Adrenal gland (tissue), 19 donors: ENCODE measurements at places on chromosomes 16 and 17. TPM values are rescaled to one million over a fixed set of nuclear protein-coding genes. Genes with fewer than 3 reads are reported as not detected.
A peak's percentile ranks its signal among the peaks of the same experiment; 100 is the strongest.

- H3K27me3 ChIP-seq, result no peaks in the 10 kb centered on the region
- H3K4me1 ChIP-seq, result peaks cover 9% of the 10 kb centered on the region
- no peak overlapping the region for H3K4me3 ChIP-seq
- H3K27ac ChIP-seq, result no peak overlapping the region
- H3K36me3 ChIP-seq, result no peaks in the 10 kb centered on the region
- peak; percentile 36 for DNase-seq
Measured at GRCh38 chr17:39014044-39014794, 47.0 kb upstream of the FBXO47 start.

DNA sequence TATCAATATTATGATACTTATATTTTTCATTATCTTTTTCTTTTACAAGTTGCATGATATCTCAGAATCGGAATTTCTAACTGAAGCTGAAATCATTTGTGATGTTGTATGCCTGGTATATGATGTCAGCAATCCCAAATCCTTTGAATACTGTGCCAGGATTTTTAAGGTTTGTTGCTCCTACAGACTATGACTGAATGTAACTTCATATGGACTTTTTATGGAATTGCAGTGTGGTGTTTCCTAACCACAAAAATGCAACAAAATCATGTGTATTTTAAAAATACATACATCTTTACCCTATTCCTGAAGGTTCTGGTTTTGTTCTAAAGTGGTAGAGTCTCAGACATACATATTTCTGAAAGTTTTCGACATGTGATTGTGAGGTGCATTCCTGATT lies 58.8 kb upstream of the RHBDL3 start:
- DNase-seq, result no peak
- peaks cover 48% of the 10 kb centered on the region for H3K36me3 ChIP-seq
- H3K4me3 ChIP-seq, result no peak overlapping the region
- no peak overlapping the region for H3K27ac ChIP-seq
- H3K4me1 ChIP-seq, result no peaks in the 10 kb centered on the region
- no peaks in the 10 kb centered on the region for H3K27me3 ChIP-seq

- no peak overlapping the region for H3K4me3 ChIP-seq
- DNase-seq, result no peak
- H3K36me3 ChIP-seq, result no peaks in the 10 kb centered on the region
- H3K27me3 ChIP-seq, result no peaks in the 10 kb centered on the region
- peaks cover 9% of the 10 kb centered on the region for H3K4me1 ChIP-seq
Measured at GRCh38 chr17:39339272-39339671, 62.2 kb downstream of the FBXL20 start.

GRCh38 chr17:45223539-45224528 lies 2.1 kb downstream of the FMNL1 start:
- H3K27me3 ChIP-seq, result no peaks in the 10 kb centered on the region
- no peaks in the 10 kb centered on the region for H3K36me3 ChIP-seq
- no peak overlapping the region for H3K27ac ChIP-seq
- no peak overlapping the region for H3K4me3 ChIP-seq

DNA sequence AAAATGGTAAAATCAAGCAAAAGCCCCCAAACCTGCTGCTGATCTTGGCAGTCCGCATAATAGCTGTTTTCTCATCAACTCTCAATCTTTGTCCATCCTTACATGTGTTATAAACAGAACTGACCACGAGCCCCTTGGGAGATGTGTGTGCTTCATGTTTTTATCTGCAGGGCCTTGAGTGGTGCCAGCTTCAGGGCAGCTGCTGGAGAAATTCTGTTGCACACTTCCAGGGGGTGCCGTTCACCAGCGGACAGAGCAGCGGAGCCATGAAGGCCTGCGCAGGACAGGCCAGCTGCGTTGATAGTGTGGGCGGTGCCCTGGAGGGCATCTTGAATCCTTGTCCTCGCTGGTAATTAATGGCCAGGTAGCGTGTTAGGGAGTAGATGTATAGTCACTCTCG lies 20.1 kb downstream of the MPRIP start:
- H3K36me3 ChIP-seq, result peaks cover 6% of the 10 kb centered on the region
- no peaks in the 10 kb centered on the region for H3K27me3 ChIP-seq
- peaks cover 51% of the 10 kb centered on the region for H3K4me1 ChIP-seq
- H3K4me3 ChIP-seq, result no peak overlapping the region

DNA sequence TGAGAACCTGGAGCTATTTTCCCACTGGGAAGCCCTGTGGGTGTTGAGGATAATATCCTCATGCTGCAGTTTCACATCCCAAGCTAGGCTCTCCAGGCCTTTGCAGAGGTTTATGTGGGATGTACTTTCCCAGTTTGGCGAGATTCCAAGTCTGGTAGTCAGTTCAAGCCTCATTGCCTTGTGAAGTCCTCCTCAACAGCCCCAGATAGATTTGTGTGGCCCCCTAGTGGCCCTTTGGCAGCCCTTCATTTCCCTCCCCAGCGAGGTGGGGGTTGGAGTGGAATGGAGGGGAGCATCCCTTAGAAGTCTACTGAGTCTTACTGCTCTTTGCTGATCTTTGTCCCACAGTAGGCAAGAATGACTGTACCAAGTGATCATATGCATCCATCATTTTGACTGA lies 137.9 kb downstream of the CDH11 start:
- H3K4me3 ChIP-seq, result no peak overlapping the region
- peak; percentile 30 for DNase-seq
- H3K27ac ChIP-seq, result no peak overlapping the region
- no peaks in the 10 kb centered on the region for H3K27me3 ChIP-seq
- H3K36me3 ChIP-seq, result no peaks in the 10 kb centered on the region
- no peaks in the 10 kb centered on the region for H3K4me1 ChIP-seq

DNA sequence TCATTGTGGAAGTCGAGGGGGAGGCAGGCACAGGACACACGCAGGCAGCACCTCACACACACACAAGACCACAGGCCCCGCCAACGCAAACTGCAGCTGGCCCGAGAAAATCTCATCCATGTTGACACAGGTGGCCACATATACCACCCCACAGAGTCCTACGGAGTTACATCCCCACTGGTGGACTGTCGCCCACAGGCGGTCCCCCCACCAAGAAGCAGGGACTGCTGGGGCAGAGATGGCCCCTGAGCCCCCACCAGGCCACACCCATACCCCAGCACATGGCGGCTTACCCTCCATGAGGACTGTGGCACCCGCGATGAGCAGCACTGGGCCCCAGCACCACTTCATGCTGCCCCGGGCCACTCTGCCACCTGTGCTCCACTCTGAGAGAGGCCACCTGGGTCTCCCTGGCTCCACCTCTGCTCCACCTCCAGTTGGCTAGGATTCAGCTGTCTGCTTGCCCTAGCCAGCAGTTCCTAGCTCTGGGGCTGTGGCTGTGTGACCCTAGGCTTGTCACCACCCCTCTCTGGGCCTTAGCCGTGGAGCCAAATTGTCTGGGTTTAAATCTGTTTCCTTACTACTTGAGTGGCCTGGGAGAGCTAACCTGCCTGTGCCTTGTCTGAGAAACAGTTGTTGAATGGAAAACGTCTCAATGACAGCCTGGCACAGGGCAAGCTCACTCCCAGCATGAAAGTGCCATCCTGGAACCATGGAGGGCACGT lies at the start of gene PRSS53:
PRSS53 (minus strand) TSS at position 485 of the 725 bp plus-strand sequence; CDS start at position 351, 134 bp downstream.
- no peak within 1 kb of the TSS for H3K4me3 ChIP-seq
- DNase-seq, result no peak
- H3K4me1 ChIP-seq, result peaks cover 8% of the 10 kb centered on the region
- no peaks in the 10 kb centered on the region for H3K27me3 ChIP-seq
- no peak within 1 kb of the TSS for H3K27ac ChIP-seq
- H3K36me3 ChIP-seq, result peaks cover 14% of the 10 kb centered on the region

DNA sequence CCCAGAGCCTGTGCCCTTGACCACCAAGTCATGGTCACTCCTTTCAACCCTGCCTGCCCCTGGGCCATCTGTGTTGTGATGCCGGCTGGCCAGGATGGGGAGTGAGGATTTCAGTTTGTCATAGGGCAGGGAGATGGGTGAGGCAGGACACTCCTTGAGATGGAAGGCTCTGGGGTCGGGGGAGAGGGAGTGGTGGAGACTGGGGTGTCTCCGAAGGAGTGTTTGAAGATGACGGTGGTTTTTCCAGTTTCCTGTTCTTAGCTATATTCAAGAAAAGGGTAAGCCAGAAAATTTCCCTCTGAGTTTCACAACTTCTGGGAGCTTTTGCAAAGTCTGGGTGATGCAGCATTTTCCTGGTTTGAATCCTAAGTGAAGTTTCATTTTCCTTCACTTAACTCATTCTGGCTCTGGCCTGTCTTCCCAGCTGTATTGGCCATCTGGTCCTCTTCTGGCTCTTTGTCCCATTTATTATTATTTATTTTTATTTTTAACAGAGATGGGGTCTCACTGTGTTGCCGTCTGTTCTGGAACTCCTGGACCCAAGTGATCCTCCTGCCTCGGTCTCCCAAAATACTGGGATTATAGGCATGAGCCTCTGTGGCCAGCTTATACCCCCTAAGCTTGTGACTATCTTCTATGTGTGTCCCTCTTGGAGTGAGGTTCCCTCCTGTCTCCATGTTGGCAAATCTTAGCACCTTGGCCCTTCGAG lies 27.7 kb downstream of the ABCC1 start:
- H3K4me1 ChIP-seq, result peaks cover 18% of the 10 kb centered on the region
- no peaks in the 10 kb centered on the region for H3K27me3 ChIP-seq
- no peaks in the 10 kb centered on the region for H3K36me3 ChIP-seq

The PPL gene
- total RNA-seq, result 17.2 TPM

The PTGES3L gene
- not detected for total RNA-seq

The CCL8 gene
- total RNA-seq, result not detected

The PRSS53 gene
- 3.0 TPM for total RNA-seq

The TMIGD1 gene
- not detected for total RNA-seq
